ENCODE measurements at places on chromosomes 12 and 14. TPM values are rescaled to one million over a fixed set of nuclear protein-coding genes. Genes with fewer than 3 reads are reported as not detected.

Gene GALNT16
- total RNA-seq: 1.7 TPM

Gene DTX1
- total RNA-seq: 0.24 TPM

Gene GAS2L3
- total RNA-seq: 38.0 TPM

Gene PLEKHH1
- 3.3 TPM for total RNA-seq

Gene INSM2
- total RNA-seq: not detected

Gene NELL2
- total RNA-seq: 19.9 TPM

Gene SLC16A7
- total RNA-seq: 0.18 TPM

Gene TM7SF3
- 69.4 TPM for total RNA-seq

Gene ESYT1
- 69.6 TPM for total RNA-seq
